Activated CD8-positive, alpha-beta memory T cell treated with anti-CD3 and anti-CD28 coated beads, Interleukin-2, amount 10 ng/mL, durations not matched to agents 7 days and 5 days (primary cell): ENCODE measurements at places on chromosomes 1 and 21.

- DNase-seq, result no peak
Measured at GRCh38 chr1:236091933-236092318, 27.0 kb upstream of the NID1 start.

- DNase-seq, result no peak
Measured at GRCh38 chr1:168202941-168203654, 22.7 kb upstream of the SFT2D2 start.

DNA sequence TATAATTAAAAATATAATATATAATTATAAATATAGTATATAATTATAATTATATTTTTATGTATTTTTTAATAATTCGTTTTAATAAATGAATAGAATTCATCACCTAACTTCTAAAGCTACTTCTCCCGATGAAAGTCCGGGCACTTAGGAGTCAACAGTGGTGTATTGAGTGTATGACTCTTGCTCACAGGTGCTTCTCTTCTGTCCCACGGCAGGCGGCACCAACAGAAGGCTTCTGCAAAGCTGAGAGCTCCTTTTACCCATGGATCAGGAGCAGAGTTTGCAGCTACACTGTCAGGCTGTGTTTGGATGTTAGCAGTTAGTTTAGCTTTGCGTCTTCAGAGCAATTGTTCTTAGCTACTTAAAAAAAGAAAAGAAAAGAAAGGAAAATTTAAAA lies 122.4 kb downstream of the LIPI start:
- no peak for DNase-seq

DNA sequence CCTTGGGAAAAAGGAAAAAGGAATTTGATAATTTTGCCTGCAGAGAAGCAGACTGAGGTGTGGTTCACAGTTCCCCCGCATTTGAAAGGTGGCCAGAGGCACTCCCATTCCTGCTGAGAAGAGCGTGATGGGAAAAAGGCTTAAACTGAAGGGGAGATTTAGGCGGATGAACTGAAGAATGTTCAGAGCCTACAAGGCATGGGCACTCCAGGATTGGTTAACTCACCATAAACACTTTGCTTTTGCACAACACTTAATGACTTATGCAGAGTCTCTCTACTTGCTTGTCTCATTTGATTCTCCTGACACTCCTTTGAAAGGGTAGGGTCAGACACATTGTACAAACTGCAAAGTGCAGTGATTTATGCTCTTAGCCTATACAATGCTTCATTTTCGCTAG lies 119.6 kb upstream of the RUNX1 start:
- DNase-seq, result no peak

DNA sequence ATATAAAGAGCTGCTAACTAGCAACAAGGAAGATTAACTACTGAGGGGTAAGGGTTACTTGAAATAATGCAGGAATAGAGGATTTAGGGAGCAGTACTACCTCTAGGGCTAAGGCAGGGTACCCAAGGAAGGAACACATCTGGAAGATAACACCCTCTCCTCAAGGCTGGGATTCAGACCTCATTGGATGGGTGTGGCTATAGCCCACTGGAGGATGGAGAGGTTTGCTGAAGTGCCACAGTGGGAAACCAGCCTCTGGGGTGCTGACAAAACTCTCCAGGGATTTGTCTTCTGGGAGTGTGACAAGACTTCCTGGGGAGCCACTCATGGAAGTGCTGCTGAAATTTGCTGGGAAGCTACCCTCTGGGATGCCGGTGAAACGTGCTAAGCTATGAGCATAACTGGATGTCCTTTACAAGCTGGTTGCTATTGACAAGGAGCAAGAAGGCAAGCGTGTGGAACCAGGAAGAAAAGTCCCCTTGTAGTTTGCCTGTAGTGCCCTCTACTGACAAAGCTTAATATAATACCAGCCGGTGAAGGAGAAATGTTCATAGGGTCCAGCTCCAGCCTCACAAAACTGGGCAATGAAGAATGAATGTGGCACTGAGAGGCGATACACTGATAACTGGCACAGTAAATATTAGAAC lies 122.8 kb upstream of the USP24 start:
- DNase-seq, result no peak

GRCh38 chr1:218717575-218717974 lies 372.4 kb downstream of the TGFB2 start:
- no peak for DNase-seq

DNA sequence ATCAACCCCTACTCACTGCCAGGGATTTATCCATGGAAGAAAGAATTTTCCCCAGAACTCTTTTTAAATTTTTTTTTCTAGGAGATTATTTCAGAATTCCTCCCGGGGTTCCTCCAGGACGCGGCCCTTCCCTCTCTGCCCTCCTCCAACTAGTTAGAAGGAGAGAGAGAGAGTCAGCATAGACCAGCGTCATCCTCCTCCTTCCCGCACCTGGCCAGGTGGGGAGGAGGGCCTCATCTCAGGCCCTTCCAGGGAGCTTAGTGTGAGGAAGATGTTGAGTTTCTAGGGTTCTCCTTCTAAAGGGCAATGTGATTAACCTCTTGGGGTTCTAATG lies 63.6 kb downstream of the CDK18 start:
- DNase-seq, result no peak

DNA sequence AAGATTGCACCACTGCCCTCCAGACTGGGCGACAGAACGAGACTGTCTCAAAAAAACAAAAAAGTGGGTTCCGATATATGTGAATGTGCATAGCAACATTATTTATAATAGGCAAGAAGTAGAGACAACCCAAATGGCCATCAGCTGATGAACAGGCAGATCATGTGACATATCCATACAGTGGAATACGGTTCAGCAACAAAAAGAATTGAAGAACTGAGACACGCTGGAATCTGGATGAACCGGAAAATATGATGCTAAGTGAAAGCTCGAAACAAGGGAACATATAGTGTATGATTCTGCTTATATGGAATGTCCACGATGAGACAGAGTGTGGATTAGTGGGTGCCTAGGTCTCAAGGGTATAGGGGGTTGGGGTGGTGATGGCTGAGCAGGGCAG lies 28.5 kb upstream of the MORC3 start:
- no peak for DNase-seq

DNA sequence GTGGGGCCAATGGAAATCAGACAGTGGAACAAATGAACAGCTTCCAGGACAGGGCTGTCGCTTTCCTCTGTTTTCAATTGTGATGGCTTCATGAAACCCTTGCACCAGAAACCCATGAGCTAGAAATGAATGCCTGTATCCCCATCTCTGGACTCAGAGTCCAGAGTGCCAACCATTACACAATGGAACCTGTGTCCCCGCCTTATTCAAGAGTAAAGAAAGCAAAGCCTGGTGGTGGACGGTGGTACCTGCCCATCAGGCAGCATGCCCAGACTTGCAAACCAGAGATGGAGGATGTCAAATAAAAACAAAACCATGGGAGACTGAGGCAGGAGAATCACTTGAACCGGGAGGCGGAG lies 4.4 kb upstream of the CAPN2 start:
- no peak for DNase-seq

DNA sequence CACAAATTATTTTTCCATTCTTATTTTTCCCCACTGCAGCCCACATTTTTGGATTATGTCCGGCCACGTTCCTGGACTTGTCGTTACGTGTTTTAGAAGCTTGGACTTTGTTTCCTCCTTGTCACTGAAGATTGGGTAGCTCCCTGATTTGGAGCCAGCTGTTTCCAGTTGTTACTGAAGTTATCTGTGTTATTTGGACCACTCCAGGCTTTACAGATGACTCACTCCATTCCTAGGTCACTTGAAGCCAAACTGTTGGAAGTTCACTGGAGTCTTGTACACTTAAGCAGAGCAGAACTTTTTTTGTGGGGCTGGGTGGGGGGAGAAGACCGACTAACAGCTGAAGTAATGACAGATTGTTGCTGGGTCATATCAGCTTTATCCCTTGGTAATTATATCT lies 12.2 kb upstream of the AXDND1 start:
- DNase-seq, result no peak

DNA sequence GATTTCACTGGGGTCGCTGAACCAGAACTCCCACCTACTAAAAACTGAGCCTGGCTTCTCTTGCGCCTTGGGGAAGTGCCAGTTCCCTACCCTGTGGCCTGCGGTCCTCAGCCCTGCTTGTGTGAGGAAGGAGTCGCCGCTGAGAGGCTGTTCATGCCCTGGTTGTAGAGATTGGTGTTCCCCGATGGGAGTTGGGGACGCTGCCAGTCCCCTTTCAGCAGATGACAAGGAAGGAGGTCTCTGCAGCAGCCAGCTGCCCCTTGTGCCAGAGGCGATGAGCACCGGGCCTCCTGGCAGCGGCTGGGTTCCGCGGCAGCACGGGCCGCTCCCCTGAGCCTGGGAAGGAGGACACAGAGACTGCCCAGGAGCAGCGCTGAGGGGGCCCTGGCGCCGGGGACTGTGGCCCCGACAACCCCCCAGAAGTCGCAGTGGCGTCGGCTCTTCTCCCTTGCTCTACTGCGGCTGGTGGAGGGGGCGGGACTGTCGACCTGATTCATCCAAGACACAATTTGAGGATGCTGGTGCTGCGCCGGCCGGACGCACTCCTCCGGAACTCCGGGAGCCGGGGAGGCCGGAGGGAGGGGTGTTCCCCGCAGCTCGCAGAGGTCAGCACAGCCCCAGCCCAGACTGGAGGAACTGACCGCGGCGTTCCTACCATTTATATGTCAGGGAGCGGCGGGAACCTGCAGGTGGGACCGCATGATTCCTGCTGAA lies 12.0 kb upstream of the ADORA3 start:
- DNase-seq, result no peak

DNA sequence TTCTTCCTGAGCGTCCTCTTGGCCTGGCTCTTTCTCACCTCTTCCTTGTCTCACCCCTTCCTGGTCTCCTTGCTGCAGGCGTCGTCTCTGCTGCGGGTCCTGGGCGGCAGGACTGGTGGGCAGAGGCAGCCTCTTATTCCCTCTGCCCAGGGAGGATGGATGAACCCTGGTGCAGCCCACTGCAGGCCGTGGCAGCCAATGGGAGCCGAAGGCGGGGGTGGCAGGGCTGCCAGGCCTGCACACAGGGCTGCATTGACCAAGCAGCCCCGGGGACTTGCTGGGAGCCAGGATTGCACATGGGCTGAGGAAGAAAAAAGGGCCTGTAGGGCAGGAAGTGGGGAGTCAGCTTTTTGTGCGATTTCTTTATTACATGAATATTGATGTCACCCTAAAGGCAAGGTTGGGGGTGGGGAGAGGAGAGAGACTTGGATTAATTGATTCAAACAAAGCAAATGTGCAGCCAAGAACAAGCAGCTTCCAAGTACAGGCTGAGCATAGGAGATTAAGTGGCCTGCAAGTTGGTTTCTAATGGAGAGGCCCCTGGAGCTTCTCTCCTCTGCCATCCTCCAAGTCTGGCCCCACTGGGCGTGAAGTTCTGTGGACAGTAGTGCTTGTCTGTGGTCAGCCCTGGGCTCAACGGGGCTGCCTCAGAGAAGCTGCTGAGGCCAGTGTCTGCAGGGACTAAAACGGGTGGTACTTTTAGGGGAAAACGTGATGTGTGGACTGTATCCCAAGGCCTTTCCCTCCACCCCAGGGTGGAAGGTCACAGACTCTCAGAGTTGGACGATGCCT lies at the start of gene S100B:
Gene S100B (minus strand): TSS at position 108 of the 792 bp plus-strand sequence. CDS start 2,667 bp downstream, outside the sequence.
- no peak for DNase-seq

- DNase-seq, result no peak
Measured at GRCh38 chr1:189658381-189658780, 819.3 kb downstream of the BRINP3 start.

GRCh38 chr1:23923592-23924499 lies 10.7 kb upstream of the CNR2 start:
- DNase-seq, result no peak

- no peak for DNase-seq
Measured at GRCh38 chr1:17667641-17668040, 87.5 kb upstream of the ACTL8 start.

DNA sequence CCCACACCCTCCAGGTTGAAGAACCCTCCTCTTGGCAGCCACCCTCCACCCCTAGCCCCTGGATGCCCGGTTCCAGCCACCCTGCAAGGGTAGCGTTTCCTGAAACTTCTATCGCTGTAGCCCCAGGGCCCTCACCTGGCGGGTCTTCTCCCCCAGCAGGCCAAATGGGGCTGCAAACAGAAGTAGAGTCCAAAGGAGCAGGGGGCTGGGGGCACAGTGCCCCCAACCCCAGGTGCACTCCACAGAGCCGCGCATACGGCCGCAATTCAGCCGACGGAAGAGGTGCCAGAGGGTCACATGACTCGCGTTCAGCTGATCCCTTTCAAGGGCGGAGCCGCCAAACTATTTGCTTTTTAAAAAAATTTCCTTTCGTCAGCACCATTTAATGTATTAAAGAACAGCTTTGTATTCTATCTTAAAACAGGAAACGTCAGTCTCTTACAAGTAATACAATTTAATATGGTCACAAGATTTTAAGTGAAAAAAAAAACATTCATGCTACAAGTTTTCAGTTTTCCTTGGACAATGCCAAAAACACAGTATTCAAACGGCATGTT lies at the start of gene GLMP:
Gene GLMP (minus strand): TSS at position 289 of the 557 bp plus-strand sequence. CDS start 34 bp downstream, at position 255.
- DNase-seq, result peak; percentile 79

- DNase-seq, result no peak
Measured at GRCh38 chr1:77061162-77061561, 158.1 kb downstream of the PIGK start.

GRCh38 chr1:42081475-42081874 lies 71.7 kb upstream of the GUCA2B start:
- DNase-seq, result no peak

GRCh38 chr1:63912643-63913042 lies 138.8 kb downstream of the ROR1 start:
- no peak for DNase-seq

GRCh38 chr1:54559771-54560231 lies 11.8 kb downstream of the ACOT11 start:
- no peak for DNase-seq

DNA sequence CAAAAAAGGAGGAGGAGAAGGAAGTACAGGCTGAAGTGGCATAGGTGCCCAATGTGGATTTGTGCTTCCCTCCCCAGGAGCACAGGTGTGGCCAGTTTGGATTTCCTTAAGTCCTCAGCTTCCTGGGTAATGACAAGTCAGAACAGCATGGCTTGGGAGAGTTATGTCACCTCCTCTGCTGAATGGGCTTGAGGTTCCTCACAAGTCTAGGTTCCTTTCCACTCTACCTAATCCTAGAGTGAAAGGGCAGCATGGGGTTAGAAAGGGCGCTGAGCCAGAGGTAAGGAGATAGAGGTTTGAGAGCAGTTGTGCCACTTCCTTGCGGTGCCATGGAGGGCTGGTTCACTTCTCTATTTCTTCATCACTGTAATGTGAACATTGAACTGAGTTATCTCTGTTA lies 35.5 kb upstream of the IL20 start:
- DNase-seq, result no peak

GRCh38 chr1:235074523-235075047 lies 54.1 kb downstream of the TOMM20 start:
- peak; percentile 66 for DNase-seq

DNA sequence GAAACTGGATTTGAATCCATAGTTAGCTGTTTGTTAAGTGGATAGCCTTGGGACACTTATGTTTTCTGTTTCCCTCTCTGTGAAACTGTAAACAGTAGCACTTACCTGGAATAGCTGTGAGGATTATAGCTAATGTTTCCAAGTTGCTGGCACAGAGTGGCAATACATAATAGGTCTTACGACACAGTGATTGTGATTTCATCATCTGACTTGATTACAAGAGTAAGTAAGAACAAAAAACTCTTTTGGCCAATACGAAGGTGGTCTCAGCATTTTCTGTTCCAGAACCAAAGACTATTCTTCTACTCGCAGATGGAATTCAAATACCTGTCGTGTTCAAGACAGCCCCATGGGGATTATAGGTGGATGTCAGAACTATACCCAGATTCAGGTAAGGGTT lies 2.1 kb downstream of the C8B start:
- DNase-seq, result no peak
